HCT116 (cell line): ENCODE measurements at places on chromosomes 1 and 21.

DNA sequence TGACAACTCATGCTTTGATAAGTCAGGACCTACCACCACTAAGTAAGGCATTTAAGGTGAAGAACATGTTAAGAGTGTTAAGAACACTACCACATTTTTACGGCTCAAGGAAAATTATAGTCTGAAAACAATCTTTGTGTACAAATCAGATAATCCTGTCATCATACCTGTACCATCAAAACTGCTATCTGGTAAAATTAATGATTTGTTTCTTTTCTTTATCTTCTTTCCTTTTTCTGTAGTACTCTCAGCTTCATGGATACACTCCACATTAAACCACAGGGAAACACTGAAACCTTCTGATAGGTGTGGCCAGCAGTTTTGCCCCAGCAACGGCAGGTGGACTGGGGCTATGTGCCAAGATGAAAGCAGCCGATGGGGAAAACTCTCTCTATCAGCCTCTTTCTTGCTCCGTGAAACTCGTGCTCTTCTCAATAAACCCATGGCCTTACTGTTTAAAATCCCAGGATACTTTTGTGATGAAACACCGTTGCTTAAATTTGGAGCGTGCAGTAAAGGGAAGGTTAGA, 75.1 kb downstream of the LYST start:
- no peak for DNase-seq

- no peak for DNase-seq
These were observed 189.2 kb downstream of the CDC7 start for GRCh38 chr1:91689641-91690481.

- DNase-seq = no peak
These were observed 33.0 kb downstream of the NTPCR start for GRCh38 chr1:232983375-232983774.

- no peak for DNase-seq
These were observed 79.8 kb downstream of the OMA1 start for GRCh38 chr1:58466630-58467241.

- no peak for DNase-seq
These were observed 30.7 kb downstream of the ITPKB start for GRCh38 chr1:226708342-226708780.

- no peak for DNase-seq
These were observed 80.4 kb downstream of the RUNX1 start for GRCh38 chr21:34968414-34969333.

GRCh38 chr1:919271-919872, 4.4 kb upstream of the SAMD11 start:
- DNase-seq = no peak

GRCh38 chr1:96515430-96515829, 206.2 kb upstream of the PTBP2 start:
- DNase-seq = no peak

DNA sequence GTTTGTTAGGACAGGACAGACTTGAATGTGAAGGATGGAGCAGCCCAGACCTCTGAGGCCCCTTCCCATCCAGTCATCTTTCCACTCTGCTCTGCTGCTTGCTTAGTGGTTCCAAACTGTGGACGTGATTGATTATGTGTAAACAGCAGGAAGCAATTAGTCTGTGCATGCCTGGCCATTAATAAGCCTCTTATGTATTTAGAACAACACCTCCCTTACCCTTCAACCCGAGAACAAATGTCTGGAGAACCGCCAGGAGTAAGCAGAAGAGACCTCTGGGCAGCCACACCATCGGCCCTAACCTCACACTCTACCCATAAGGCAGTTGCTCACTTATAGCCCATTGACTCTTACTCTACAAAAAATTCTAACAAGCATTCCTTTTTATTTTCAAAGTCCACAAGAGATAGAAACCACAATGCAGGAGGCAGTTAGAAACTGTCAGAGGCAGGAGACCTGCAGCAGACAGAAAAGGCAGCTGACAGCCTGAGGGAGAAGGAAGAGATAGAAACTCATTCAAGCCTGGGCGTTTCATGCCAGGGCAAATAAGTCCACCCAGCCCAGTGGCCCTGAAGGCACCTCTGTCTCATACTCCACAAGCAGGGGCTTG, 5.8 kb upstream of the EPHA8 start:
- DNase-seq = no peak

DNA sequence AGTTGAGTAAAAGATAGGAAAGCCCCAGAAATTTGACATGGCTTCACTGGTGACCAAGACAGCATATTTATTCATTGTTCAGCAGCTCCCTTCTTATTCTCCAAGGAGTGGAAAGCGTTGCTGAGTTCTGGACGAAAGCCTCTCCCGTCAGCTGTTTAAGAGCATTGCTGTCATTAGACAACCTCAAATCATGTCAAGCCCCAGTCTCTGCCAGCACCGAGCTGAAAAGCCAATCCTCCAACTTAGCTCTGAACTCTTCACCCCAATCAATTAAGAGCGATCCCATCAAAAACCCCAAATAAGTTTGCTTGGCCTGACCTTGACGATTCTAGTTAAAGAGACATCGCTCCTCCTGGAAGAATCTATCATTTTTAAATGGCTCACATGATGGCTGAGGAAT, 110.8 kb downstream of the PLPP3 start:
- no peak for DNase-seq

DNA sequence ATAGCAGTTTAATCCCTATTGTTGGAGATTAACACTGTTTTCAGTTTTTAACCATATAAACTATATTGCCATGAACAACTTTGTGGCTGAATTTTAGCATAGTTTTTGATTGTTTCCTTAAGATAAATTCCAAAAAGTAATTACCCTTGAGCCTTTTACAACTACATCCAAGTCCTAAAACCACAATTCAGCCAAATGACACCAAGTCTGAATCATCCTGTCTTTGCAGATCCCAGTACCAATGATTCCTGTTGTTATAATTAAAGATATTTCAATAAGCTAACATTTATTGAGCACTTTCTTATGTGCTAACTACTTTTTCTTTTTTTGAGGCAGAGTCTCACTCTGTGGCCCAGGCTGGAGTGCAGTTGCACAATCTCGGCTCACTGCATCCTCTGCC, 35.6 kb downstream of the IL23R start:
- no peak for DNase-seq

DNA sequence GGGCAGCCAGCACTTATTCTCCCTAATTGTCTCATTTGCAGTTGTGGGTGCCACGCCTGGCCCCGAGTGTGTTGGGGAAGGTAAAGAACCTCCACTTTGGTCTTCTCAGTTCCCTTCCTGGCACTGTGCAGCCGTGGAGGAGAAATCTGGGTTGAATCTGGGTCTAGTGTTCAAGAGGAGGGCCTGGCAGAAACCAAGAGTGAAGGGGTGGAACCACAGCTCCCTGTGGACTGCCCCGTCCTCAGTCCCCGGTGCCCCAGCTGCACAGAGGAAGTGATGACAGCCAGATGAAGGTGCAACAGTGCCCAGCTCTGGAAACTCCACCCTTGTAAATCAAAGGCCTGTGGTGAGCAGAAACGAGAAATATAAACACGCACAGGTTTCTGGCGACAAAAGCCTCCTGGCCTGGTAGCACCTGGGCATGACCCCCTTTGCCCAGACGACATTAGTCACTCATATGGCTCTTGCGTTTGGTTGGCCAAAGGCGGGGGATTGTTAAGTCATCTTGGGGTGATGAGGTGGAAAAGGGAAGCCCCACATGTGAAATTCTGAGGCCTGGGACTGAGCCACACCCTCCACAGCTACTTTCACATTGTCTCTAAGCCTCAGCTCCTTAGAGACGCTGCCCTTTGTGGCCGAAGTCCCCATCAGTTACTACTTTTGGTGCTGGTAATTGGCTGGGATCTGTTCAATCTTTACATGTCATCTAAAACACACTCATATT, 4.2 kb upstream of the ECE1 start:
- DNase-seq = peak; percentile 47

- DNase-seq = no peak
These were observed 19.5 kb downstream of the MCM3AP start for GRCh38 chr21:46265736-46266525.

DNA sequence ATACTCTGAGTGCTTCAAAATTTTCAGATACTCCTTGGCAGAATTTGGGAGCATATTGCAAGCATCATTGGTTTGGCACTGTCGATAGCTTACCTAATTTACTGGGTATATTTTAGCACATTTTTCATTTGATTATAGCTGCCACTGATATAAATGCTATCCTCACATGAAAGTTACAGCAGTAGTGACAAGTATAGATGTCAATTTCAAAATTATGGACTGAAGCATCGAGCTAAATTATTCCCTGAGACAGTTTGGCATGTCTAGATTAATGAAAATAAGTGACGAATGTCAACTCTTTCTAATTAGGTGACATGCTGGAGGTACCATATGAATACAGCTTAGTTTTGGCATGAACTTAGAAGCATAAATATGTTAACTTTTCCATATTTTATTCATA, 83.1 kb downstream of the LRRC7 start:
- DNase-seq = no peak

GRCh38 chr1:226649780-226650179, 89.3 kb downstream of the ITPKB start:
- DNase-seq = no peak

DNA sequence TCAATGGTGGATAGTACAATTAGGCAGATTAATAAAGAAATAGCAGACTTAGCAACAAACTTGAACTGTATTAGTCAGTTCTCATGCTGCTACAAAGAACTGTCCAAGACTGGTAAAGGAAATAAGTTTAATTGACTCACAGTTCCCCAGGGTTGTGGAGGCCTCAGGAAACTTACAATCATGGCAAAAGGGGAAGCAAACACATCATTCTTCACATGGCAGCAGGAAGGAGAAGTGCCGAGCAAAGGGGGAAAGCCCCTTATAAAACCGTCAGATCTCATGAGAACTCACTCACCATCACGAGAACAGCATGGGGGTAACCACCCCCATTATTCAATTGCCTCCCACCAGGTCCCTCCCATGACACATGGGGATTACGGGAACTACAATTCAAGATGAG, 27.1 kb upstream of the PDE4B start:
- no peak for DNase-seq

DNA sequence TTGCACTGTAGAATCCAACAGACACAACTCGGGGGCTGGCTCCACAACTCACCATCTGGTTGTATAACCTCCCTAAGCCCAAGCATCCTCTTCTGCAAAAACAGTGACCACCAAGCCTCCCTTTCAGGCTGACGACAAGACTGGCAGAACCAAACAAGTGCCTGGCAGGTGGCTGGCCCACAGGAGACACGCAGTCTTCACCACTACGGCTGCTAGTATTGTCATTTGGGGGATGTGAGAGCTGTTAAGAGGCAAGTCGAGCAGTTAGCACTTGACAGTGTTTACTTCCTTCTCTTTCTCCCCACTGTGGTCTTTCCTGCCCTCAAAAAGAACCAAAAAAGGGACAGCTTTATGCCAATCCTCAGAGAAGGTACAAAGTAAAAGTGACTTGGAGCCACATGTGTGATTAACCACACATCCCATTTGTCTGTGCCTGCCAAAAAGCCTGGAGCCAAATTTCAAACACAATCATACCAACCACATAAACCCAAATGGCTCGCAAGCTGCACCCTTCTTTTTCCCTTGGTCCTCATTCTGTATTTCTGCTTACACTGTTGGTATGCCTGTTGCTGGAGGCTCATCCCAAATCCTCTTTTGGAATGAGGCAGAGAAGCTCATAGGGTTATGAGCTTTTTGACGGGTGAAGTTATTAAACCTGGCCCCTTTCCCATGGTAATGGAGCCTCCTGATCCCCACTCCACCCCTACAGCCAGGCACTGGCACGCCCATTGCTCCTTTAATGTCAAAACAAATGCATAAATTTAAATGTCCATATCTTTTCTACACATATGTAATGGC, 94.1 kb downstream of the TGFBR3 start:
- no peak for DNase-seq

- DNase-seq = no peak
These were observed 5.8 kb upstream of the EPS8L3 start for GRCh38 chr1:109769330-109770078.

- no peak for DNase-seq
These were observed 144.7 kb upstream of the TMPRSS15 start for GRCh38 chr21:18548249-18548648.

DNA sequence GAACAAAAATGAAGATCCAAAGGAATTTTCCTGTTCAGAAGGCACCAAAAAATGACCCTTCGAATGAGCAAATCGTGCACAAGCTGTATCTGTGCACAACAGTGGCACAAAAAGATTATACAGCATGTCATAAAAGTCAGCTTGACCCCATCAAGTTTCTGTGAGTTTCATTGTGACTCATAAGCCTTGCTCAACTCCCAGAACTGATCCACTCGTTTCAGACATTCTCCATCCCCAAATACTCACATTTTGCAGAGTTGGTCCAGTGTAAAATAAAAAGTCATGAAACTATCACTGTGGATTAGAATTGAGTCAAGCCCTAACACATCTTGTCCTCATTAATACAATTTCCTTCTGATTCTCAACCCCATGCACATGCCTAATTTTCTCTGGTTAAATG, 174.7 kb upstream of the PKN2 start:
- no peak for DNase-seq

- no peak for DNase-seq
These were observed 58.5 kb upstream of the DNAJC6 start for GRCh38 chr1:65250826-65251225.

- no peak for DNase-seq
These were observed 192.9 kb downstream of the NRIP1 start for GRCh38 chr21:14871861-14872260.

GRCh38 chr1:169680377-169681019, 30.9 kb downstream of the SELL start:
- DNase-seq = no peak

- no peak for DNase-seq
These were observed 50.5 kb upstream of the LAX1 start for GRCh38 chr1:203714446-203714845.

DNA sequence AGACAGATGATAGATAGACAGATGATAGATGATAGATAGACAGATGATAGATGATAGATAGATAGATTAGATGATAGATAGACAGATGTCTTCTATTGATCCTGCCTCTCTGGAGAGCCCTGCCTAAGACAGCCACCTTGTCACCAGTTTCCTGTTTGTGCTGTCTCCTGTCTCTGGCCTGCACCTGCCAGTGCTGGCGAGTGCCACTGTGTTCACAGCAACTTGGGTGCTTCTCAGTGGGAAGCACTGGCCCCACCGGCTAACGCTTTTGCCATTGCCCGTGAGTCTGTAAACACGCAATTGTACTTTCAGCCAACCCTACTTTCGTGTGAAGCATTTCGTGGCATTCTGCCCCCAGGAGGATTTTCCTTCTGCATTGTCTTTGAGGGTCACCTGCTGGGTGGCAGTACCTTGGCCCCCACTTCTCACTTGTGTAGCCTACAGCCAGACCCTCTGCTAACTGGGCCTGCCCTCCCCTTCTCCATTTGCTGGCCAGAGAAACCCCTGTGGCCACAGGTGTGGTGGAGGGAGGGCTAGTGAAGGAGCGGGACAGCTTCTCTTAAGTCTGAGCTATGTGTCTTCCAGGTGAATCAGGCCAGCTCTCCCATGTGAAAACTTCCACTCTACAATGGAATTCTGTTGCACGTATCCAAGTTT, 23.4 kb upstream of the PDE9A start:
- DNase-seq = no peak

GRCh38 chr1:56542651-56543050, 36.7 kb downstream of the PLPP3 start:
- no peak for DNase-seq
